B cell (primary cell): ENCODE measurements at places on chromosomes 3 and 15.

- no peaks in the 10 kb centered on the region for H3K27me3 ChIP-seq
- H3K36me3 ChIP-seq: no peaks in the 10 kb centered on the region
- H3K4me3 ChIP-seq: no peak overlapping the region
These were observed 214.2 kb upstream of the TPM1 start for GRCh38 chr15:62828364-62828763.

- H3K27me3 ChIP-seq: no peaks in the 10 kb centered on the region
- H3K4me3 ChIP-seq: no peak overlapping the region
- H3K36me3 ChIP-seq: no peaks in the 10 kb centered on the region
- H3K4me1 ChIP-seq: no peaks in the 10 kb centered on the region
- H3K27ac ChIP-seq: no peak overlapping the region
These were observed 97.4 kb upstream of the SLC2A2 start for GRCh38 chr3:171123915-171124314.

DNA sequence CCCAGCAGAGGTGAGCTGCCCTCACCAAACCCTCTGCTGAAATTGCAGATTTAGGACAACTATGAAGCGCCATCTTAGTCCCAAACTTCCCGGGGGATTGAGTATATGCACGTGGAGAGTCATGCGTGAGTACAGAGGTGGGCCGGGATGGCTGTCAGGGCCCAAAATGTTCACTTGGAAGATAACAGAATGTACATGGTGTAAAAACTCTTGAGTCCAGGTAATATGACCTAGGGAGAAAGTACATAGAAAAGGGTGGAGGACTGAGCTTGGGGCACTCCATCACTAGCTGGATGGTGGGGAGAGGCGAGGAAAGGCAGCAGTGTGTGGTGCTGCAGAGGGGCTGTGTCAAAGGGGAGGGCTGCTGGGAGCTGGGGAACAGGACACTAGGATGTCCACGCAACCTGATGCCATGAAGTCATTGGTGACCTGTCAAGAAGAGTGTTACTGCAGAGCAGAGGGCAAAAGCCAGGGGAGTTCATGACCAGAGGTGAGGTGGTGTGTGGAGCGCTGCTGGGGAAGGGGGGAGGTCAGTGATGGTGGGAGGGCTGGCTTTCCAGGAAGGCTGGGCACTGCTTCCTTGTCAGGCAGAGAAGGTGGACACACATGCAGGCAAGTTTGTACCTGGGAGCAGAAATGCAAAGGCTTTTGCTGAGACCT lies 236.2 kb upstream of the LYSMD4 start:
- H3K27ac ChIP-seq: no peak overlapping the region
- no peak for DNase-seq
- no peak overlapping the region for H3K4me3 ChIP-seq
- H3K27me3 ChIP-seq: no peaks in the 10 kb centered on the region
- no peaks in the 10 kb centered on the region for H3K4me1 ChIP-seq
- no peaks in the 10 kb centered on the region for H3K36me3 ChIP-seq

DNA sequence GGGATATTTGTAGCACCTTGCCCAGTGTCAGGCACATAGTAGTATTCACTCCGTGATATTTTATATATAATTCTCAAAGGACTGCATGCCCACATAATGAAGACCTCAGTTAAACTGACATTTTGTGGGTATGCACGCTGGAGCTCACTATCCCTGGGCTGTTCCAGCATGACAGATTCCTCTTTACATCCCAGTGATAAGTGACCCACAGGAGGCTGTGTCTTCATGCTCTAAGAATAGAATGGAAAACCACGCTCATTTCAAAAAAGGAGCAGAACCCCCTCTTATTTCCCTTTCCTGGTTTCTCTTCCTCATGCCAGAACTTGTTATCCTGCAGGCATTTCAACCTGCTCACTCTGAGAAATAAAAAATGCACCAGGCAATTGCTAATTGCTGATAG lies 717.5 kb downstream of the AGBL1 start:
- no peaks in the 10 kb centered on the region for H3K27me3 ChIP-seq
- H3K4me3 ChIP-seq: no peak overlapping the region
- no peaks in the 10 kb centered on the region for H3K36me3 ChIP-seq
- H3K27ac ChIP-seq: no peak overlapping the region
- no peaks in the 10 kb centered on the region for H3K4me1 ChIP-seq

- H3K36me3 ChIP-seq: no peaks in the 10 kb centered on the region
- H3K4me3 ChIP-seq: no peak overlapping the region
- no peaks in the 10 kb centered on the region for H3K27me3 ChIP-seq
- H3K4me1 ChIP-seq: no peaks in the 10 kb centered on the region
- no peak for DNase-seq
- H3K27ac ChIP-seq: no peak overlapping the region
These were observed 263.9 kb upstream of the TGFBR2 start for GRCh38 chr3:30342318-30343060.

GRCh38 chr3:153252963-153253362 lies 90.9 kb downstream of the RAP2B start:
- no peak for DNase-seq
- no peaks in the 10 kb centered on the region for H3K27me3 ChIP-seq
- H3K4me3 ChIP-seq: no peak overlapping the region
- no peaks in the 10 kb centered on the region for H3K36me3 ChIP-seq
- H3K4me1 ChIP-seq: peaks cover 3% of the 10 kb centered on the region
